ENCODE measurements at places on chromosomes 12 and 14.

DNA sequence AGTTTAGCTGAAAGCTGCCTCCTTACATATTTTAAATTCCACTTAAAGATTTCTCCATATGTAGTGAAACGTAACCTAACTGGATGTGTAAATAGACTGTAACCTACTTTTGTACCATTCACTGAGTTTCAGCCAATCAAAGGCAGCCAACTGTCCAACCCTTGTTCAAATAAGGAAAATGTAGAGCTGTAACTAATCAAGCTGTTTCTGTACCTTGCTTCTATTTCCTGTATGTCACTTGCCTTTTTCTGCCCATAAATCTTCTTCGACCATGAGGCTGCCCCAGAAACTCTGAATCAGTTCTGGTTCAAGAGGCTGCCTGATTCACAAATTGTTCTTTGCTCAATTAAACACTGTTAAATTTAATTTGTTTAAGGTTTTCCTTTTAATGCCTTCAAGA, 6.3 kb downstream of the SLC7A8 start:
- DNase-seq: no peak

DNA sequence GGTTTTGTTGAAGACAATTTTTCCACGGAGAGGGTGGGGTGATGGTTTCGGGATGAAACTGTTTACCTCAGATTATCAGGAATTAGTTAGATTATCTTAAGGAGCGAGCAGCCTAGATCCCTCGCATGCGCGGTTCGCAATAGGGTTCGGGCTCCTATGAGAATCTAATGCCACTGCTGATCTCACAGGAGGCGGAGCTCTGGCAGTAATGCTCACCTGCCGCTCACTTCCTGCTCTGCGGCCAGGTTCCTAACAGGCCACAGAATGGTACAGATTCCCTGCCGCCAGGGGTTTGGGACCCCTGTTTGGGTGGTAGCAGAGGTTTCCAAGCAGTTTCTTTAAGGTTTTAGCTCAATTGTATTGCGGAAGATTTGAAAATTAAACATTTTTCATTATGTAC, 439.8 kb upstream of the OR4E1 start:
- no peak for DNase-seq

DNA sequence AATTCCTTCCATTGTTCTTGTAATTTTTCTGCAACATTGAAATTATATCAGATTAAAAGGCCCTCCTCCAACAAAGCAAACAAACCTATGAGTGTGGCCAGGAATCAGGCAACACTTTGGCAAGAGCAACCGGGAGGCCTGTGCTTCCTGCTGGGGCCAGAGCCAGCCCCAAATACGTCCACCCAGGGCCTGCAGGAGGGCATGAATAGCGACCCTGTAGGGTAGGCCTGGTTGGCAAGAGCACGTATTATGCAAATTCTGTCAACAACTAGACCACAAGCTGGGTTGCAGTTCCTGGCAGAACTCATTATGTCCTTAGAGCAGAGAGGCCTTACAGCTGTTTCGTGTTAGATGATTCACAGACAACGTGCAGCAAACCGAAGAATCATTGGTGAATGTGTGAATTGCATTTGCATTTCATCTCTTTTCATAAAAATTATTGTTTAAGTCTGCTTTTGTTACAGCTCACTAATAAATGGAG, 26.9 kb upstream of the LGALS3 start:
- DNase-seq: peak; percentile 88

- DNase-seq: no peak
Observed at GRCh38 chr12:51540996-51541395, 50.0 kb upstream of the SCN8A start.

GRCh38 chr12:93199831-93200236, 177.9 kb upstream of the NUDT4 start:
- no peak for DNase-seq

Data from upper lobe of right lung (tissue), 1 donor.